ENCODE measurements at places on chromosomes 1 and 21.

GRCh38 chr1:92910081-92910480 is 51.2 kb downstream of the DIPK1A start:
- no peak for DNase-seq

DNA sequence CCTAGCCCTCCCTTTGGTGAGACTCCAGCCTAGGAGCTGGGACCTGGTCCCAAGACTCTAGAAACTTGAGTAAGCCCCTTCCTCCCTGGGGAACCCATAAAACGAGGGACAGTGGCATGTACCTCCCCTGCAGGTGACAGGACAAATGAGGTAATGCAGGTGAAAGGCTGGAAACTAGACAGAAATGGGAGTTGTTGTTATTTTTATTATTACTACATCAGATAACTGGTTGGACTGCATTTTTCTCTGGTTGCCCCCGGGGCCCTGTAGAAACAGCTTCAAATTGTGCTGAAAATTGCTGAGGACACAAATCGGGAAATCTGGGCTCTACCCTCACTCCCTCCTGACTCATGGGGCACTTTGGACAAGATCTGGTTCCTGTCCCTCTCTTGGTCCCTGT is 132.3 kb upstream of the WNT4 start:
- no peak for DNase-seq

- DNase-seq, result no peak
Observed at GRCh38 chr1:231808116-231808515, 181.5 kb downstream of the DISC1 start.

GRCh38 chr1:203361945-203362719 is 11.2 kb upstream of the FMOD start:
- DNase-seq, result peak; percentile 41

DNA sequence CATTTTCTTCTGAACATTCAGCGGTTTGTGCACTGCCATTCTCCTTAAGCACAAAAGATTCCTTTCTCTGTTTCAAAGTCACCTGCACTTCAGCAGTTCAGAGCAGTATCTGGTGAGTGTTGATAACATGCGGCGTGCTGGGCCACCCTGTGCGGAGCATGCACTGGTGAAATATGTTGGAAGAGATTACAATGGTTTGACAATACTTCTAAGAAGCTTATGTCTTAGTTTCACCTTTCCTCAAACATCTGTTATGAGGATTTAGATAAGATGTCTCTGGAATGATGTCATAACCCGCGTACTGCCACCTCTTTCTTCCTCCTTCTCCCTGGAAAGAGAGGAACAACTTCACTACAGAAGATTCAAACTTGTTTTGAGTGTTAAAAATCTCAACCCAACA is 650.3 kb downstream of the AJAP1 start:
- no peak for DNase-seq

GRCh38 chr21:45074818-45075595 is 627 bp downstream of the ADARB1 start:
- DNase-seq, result peak; percentile 14

- DNase-seq, result peak; percentile 42
Observed at GRCh38 chr1:1402072-1402900, 3.2 kb upstream of the CCNL2 start.

DNA sequence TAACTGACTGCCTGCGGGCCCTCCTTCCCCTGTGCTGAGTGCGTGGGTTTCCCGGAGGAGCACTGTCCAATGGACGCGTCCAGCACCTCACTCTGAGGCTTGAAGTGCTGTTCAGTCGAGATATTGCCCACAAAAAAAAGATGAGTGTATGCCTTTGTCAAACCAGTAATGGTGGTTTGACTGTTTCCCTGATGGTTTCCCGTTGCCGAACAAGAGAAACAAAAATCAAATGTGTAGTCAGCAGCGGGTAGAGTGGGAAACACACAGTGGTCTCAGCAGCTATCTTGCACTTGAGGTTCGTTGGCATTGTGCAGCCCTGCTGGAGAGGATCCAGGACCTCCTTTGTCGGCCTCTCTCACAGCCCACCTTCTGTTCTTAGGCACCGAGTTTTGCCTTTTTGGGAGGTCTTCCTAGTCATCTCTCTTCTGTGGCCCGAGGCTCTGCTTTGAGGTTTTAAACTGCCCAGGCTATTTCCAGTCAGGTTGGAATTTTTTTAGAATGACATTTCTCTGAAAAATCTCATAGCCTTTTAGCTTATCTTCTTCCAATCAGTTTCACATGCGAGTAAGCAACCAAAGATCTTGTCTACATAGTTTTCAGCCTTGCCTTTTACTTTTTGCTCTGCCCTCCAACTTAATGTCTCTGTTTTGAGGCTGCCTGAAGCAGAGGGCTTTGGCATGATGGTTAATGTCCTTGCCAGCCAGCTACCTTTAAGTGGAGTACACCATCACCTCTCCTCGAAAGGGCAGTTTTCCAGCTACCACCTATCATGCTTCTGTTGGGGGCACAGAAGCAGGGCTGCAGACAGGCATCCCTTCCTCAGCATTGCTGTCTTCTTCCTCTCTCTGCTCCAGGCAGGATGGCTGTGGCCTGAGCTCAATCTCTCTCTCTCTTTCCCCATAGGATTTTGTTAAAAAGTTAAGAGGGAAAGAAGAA is 132.3 kb downstream of the URB2 start:
- no peak for DNase-seq

DNA sequence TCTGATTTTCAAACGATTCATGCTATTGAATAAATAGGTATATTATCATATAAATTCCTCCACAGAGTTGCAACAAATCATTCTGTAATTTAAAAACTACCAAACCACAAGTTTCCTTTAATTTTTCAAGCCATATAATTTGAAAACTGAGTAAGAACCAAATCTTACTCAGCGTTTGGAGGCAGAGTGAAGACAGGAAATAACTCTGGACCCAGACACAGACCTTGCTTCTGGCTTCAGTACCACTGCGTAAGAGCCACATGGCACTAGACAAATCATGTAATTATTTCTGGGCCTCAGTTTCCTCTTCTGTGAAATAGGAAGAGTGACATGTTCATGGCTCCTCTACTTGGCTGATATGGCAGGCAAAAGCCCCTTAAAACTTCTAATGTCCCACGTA is 82.4 kb downstream of the SMYD2 start:
- DNase-seq, result no peak

DNA sequence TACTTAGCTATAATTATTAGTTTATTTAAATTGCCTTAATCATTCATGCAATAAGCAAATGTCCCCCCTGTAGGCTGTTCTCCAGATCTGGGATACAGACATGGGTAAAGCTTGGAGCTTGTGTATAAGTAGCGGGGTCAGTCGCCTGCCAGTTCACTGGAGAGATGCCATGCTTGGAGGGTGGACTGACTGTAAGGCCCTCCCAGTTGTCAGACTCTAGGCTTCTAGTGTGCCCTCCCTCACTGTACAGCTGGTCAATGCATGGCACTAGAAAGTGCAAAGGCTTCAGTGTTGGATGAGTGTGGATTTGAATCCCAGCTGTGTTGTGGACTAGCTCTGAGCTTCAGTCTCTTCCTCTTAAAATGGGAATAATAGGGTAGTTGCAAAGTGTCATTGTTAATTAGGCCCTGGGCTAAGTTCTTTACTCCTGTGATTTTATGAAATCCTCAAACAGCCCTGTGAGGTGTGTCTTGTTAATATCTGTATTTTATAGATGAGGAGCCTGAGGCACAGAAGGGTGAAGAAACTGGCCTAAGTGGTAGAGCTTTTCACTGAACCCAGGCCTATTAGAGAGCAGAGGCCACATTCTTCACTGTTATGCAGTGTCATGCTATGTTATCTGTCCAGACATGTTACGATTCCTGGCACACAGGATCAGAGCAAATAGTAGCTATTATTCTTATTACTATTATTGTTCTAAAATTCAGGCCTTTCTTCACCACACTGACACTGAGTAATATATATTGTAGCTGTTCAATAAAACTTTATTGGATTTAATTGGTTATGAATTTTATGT is 85.9 kb downstream of the ROR1 start:
- DNase-seq, result no peak

GRCh38 chr21:24225431-24225830 is 1381.8 kb downstream of the MRPL39 start:
- no peak for DNase-seq

DNA sequence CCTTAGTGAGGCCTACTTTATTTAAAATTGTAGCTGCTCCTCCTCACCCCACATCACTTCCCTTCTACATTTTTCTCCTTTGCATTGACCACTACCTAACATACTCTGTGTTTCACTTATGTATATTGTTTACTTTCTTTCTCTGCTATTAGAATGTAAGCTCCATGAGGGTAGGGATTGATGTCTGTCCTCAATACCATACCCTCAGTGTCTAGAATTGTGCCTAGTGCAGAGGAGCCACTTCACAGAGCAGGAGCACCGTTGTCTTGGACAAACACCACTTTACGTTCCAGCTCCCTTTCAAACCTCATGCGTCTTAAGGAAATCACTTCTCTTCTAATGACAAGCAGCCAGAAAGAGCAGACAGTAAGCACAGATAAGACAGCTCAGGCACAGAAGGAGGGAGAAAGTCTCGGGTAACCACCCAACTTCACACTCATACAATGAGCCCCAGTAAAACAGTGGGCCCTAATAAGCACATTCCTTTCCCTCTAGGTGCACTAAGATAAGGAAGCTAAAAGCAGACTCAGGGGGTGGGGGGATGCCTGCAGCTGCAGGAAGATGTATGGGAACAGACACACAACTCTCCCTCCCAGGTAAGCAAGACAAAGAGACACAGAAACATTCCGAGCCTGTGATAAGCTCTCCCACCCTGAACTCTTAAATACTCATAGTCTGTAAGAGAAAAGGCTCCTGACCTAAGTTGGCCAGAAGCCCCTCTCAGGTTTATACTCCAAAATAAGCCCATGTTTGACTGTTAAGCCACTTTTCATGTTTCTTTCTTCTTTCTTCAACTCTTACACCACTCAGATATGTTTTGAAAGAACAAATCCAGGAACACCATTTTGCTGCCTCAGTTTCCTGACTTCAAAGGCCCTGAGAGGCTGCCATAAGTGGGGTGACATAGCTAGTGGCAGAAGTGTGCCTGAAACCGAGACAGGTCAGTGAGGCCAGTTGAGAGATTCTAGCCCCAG is 7.1 kb upstream of the PLEKHM2 start:
- no peak for DNase-seq

DNA sequence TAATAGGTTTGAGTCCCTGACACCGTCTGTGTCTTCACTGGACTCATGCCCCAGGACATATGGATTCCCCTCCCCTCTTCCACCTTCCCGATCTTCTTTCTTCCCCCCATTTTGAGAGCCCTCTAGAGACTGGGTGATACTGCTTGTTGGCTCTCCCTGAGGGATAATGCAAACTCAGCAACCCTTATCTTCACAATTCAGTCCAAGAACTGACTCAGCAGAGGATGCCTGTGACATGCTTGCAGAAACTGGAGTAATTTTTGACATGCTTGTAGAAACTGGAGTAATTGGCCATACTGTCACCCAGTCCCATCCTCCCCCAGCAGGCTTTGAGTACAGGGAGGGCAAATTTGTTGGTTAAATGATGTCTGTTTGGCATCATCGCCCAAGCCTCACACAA is 127.6 kb upstream of the CTTNBP2NL start:
- no peak for DNase-seq

DNA sequence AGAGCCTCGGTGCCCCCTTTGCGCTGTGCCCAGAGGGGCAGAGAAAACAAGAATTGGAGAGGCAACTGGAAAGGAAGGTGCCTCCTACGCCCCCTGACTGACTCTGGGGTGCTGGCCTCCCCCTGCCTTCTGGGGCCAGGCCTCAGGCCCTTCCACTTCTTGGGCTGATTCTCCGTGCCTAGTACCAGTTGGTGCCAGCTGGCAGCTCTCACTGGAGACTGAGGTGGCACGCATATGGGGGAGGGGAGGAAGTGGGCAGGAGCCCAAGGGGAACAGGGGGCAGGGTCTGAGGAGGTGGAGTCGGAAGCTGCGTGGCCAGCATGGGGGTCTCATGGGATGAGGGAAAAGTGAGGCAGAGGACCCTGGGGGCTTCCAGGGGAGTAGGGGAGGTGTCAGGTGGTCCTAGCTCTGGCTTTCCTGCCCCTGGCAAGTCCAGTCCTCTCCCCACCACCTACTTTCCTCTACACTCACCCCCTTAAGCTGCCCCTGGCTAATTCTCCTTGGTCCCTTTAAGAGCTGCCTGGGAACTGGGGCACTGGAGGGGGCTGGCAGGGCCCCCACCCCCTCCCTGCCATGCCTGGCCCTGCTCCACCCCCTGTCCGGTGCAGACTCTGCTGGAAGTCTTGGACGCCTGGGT is 6.5 kb upstream of the SEMA4A start:
- DNase-seq, result no peak

GRCh38 chr21:21029164-21029563 is 31.0 kb downstream of the NCAM2 start:
- DNase-seq, result no peak

DNA sequence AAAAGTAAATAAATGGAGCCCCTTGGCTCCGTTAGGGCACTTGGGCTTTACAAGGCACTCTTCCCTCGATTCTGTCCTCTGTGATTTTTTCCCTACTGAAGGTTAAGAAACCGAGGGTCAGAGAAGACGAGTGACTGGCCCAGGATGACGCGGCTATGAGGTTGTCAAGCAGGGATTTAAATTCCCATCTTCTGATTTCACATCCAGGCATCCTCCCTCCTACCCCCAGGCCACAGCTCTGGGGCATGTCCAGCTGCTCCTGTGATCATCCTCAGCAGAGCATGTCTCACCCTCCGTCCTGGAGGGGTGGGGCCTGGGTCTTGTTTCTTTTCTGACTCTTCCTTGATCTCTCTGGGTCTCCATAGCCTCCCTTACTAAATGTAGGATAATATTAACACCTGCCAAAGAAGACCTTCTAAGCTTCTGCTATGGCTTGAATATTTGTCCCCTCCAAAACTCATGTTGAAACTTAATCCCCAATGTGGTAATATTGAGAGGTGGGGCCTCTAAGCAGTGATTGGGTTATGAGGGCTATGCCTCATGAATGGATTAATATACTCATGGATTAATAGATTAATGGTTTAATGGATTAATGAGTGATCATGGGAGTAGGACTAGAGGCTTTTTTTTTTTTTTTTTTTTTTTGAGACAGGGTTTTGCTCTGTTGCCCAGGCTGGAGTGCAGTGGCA is 4.6 kb downstream of the CRYBG2 start:
- DNase-seq, result no peak

DNA sequence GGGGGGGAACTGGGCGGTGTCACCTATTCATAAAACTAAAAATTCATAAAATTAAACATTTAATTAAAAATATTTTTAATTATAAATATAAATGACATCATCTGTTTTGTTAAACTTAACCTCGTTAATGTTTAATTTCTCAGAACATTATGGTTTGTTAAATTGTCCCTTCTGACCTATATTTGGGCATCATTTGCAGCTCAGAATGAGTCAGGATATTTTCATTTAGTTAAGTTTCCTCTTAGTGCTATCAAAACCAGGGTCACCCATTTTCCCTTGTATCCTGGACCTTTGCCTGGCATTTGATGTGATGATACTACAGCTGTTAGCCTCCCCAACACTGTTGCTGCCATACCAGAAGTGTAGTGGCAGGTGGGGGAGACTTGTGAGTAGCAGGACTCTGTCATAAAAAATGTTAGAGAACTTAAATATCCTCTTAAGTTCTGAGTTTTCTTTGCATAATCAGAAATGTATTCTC is 30.3 kb downstream of the TSNAX start:
- DNase-seq, result no peak

GRCh38 chr1:96999191-96999590 is 277.6 kb downstream of the PTBP2 start:
- no peak for DNase-seq

GRCh38 chr1:116331523-116331922 is 41.5 kb upstream of the ATP1A1 start:
- DNase-seq, result no peak

Data from inflammatory macrophage treated with lipopolysaccharide for 4 hours (primary cell).